ENCODE measurements at places on chromosomes 2 and 18.

GRCh38 chr2:127592761-127593227 lies 53.2 kb upstream of the GPR17 start:
- DNase-seq, result no peak

GRCh38 chr2:21650569-21650968 lies 526.8 kb downstream of the TDRD15 start:
- DNase-seq, result no peak

- no peak for DNase-seq
Observed at GRCh38 chr2:33488178-33488690, 11.8 kb downstream of the RASGRP3 start.

DNA sequence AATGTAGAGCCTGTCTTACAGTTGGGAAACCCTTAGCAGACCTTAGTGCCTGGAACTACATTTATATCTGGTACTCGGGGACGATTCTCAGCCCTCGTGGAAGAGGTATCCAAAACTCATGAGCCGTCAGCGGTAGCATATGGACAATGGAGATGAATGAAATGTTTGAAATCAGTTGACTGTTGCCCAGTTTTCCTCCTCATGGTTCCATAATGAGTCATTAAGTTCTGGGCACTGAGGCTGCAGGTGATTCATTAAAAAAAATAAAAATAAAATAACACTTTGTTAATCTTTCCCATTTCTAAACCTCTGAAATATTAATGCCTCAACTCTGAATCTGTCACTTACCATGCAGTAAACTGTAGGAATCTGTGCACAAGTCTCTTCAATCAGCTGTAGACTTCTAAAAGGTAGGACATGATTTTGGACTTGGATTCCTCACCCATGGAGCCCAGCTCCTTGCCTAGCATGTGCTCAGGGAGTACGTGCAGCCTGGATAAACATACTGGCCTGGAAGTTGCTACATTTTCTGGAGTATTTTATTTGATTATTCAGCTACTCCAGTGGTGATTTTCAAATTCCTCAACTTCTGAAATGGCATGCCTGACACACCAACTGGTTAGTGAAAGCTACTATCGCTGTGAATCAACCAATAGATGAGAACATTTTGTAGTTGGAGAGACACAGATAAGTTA lies 979.2 kb downstream of the CNTNAP5 start:
- no peak for DNase-seq

- DNase-seq, result no peak
Observed at GRCh38 chr2:120486441-120486840, 140.5 kb downstream of the INHBB start.

- no peak for DNase-seq
Observed at GRCh38 chr2:178530625-178531142, 50.4 kb downstream of the PLEKHA3 start.

Data from hematopoietic multipotent progenitor cell treated with erythropoietin and hydrocortisone succinate and interleukin-3 and kit ligand, for 17 days (in vitro differentiated cells).